A549 treated with Mapracorat at 1 μM for 4 hours (cell line): ENCODE measurements at places on chromosomes 6 and 20. TPM values are rescaled to one million over a fixed set of nuclear protein-coding genes. Genes with fewer than 3 reads are reported as not detected.

SLC26A8 gene
- total RNA-seq, result 0.08 TPM in 1 of 5 replicates, not detected in the others

KCNQ5 gene
- total RNA-seq, result 1.2 to 1.7 TPM (median 1.5 TPM) in 5 replicates

CENPB gene
- 91.9 to 125 TPM (median 122 TPM) in 5 replicates for total RNA-seq

ETV7 gene
- total RNA-seq, result 0.10 to 0.26 TPM (median 0.15 TPM) in 4 of 5 replicates, not detected in the other

ATAT1 gene
- total RNA-seq, result 4.4 to 6.3 TPM (median 6.0 TPM) in 5 replicates

PRR3 gene
- 14.9 to 17.6 TPM (median 16.6 TPM) in 5 replicates for total RNA-seq

FNDC11 gene
- total RNA-seq, result 0.18 to 0.46 TPM (median 0.25 TPM) in 5 replicates

TEAD3 gene
- total RNA-seq, result 5.6 to 7.9 TPM (median 7.4 TPM) in 5 replicates

PROKR2 gene
- not detected in 5 replicates for total RNA-seq

CLDN20 gene
- not detected in 5 replicates for total RNA-seq

PAK5 gene
- total RNA-seq, result not detected in 5 replicates
